ENCODE measurements at places on chromosomes 6 and 20.

- DNase-seq: no peak
Measured at GRCh38 chr20:50652702-50653294, 38.5 kb downstream of the RIPOR3 start.

- no peak for DNase-seq
Measured at GRCh38 chr6:14763139-14763538, 482.7 kb upstream of the JARID2 start.

DNA sequence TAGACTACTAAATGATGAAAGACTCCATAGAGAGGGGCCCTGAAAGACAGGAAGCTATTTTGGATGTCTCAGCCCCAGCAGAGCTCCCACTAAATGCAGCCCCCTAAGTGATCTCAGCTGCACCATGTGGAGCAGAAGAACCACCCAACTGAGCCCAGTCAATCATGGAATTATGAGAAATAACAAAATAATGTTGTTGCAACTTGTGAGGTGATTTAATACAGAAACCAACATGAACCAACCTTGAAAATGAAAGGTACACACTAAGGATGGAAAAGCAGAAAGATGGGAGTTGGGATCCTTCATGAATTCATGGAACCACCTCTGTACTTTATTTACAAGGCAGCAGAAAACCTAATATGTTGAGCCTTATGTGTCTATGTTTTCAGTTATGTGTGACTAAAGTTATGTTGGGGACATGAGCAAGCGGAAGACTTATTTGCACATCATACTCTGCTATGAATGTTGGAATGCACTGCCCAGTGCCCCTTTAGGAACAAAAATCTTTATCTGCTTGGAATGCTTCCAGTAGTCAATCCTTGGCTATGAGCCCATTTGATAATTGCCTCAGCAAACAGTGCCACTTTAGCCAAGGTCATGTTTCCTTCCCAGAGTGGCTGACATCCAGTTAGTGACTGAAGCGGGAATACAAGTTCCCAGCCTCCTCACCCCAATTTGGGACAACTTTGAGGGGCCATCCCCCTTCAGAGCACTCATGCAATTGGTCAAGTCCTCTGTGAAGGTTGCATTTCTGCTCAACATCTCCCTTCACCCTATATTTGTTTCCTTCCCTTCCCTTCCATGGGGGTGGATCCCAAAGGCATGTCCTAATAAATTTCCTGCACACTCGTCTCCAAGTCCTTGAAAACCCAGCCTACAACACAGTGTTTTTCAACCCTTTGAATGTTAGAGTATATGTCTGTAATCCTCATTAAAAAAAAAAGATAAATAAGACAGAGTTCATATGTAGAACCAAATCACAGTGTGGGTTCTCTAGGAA, 18.4 kb downstream of the TP53RK start:
- no peak for DNase-seq

DNA sequence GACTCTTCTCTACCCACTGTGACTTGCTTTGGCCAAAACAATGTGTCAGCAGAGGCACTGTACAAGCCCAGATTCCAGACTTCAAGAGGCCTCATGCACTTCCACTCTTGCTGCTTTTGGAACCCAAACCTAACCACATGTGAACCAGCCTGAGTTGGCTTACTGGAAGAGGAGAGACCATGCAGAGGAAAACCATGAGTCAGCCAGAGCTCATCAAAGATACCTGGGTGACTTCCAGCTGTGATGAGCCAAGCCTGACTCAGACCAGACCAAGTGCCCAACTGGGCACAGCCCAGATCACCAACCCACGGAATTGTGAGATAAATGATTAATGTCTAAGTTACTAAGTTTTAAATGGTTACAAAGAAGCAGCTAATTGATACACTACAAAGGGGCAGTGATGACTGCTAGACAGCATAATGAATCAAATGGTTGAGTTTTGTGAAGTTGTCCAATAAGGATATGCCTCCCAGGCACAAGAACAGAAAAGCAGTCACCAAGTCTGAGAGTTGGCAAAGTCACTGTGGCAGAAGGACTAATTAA, 16.2 kb upstream of the BEND6 start:
- DNase-seq: no peak

GRCh38 chr6:105831311-105832097, 254.6 kb upstream of the PRDM1 start:
- DNase-seq: no peak

DNA sequence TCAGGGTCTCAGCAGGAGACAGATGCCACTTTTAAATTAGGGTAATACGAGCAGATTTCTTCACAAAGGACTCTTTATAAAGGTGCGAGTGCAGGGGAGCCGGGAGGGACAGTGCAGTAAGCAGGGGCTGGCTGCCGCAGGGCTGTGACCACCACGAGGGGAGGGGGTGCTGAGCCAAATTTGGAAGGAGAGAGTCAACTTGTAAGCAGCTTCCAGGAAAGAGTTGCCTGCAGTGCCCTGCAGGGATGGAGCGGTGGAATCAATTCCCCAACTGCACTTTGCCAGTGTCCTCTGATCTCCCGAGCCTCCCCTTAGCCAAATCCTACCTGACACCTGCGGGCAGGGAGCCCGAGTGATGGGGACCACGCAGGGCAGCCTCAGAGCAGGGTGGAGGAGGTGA, 13.9 kb upstream of the CCDC167 start:
- DNase-seq: no peak

GRCh38 chr6:161107779-161108730, 116.5 kb downstream of the MAP3K4 start:
- DNase-seq: no peak
